ENCODE measurements at places on chromosomes 7 and 10.

DNA sequence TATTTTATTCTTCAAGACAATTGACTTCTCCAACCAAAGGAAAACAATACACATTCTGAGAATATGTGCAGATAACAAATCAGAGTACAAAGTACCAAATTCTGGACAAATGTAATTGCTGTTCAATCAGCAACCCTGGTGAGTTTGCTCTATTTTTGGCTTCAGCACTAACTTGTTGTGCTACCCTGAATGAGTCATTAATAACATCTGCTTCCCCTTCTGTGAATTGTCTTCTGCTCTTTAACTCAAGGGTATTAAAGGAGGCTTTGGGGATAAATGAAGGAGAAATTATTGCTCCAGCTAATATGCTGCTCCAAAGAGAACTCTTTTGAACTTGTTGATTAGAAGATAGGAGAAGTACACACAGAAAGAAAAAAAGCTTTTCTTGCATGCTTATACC lies 459.3 kb downstream of the HTR7 start:
- no peak for DNase-seq

DNA sequence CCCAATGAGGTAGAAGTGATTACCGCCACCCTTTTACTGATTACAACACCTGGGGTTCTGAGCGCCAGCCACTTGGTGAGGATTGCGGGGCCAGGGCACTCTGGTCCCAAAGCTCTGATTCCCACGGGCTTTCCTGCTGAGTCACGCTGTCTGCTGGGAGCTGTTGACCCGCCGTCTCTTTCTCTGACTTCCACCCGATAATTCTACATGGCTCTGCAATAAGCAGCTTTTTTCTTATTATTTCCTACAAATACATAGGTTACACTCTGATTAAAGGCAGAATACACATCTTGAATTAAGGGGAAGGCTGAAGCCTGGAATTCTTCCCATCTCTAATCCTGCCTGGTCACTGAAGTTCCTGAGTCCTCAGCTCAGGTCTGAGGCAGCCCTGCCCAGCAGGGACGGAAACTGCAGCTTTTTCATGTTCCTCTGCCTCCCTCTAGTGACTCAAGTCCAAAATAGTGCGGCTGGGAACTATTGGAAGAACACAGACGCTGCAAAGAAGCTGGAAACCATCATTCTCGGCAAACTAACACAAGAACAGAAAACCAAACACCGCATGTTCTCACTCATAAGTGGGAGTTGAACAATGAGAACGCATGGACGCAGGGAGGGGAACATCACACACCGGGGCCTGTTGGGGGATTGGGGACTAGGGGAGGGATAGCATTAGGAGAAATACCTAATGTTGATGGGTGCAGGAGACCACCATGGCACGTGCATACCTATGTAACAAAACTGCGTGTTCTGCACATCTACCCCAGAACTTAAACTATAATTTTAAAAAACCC lies 178.3 kb downstream of the PRKCQ start:
- peak; percentile 89 for DNase-seq

DNA sequence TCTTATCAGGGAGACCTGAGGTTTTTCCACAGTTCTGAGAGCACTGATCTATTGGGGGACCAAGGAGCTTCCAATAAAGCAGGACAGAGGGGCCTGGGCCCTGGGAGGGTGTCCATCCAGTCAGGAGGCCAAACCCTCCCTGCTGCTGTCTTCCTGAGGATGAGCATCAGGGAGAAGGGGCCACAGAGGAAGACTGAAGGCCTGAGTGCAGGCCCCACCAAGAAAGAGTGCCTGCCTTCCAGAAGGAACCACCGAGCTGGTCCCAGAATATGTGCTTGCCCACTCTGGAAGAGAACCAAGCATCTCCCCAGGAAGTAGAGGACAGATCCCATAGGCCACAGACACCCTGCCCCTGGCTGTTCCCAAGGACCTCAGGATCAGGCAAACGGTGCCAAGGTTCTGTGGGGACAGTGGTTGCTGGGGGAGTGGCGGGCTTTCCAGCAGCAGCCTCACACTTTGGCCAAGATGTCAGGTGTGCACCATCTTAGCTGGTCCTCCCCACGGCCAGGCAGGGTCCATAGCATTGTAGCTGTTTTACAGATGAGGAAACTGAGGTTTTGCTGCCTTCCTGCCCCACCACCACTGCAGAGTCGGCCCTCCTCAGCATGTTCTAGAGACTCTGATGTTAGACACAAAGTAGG lies 199.4 kb downstream of the GRID1 start:
- DNase-seq = no peak

- no peak for DNase-seq
These were observed 625.3 kb downstream of the CNTNAP2 start for GRCh38 chr7:146741911-146742310.

DNA sequence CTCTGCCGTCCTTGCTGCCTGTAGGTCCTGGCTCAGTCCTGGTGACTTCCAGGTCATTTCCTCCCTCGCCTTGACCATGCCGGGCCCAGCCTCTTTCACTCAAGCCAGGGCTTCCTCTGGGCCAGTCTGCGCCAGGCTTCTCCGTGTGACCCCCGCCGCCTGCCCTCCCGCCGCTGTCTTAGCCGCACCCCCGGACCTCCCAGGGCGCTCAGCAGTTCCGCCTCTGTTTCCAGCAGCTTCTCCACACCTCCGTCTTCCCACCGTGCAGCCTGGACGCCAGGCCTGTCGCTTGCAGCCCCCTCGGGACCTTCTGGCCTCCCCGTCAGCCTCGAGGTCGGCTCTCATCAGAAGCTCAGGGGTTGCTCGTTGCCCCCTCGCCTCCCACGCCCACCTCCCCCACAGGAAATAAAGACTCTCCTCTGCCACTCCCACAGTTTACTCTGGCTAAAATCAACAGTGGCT lies 123.0 kb upstream of the FZD8 start:
- no peak for DNase-seq

DNA sequence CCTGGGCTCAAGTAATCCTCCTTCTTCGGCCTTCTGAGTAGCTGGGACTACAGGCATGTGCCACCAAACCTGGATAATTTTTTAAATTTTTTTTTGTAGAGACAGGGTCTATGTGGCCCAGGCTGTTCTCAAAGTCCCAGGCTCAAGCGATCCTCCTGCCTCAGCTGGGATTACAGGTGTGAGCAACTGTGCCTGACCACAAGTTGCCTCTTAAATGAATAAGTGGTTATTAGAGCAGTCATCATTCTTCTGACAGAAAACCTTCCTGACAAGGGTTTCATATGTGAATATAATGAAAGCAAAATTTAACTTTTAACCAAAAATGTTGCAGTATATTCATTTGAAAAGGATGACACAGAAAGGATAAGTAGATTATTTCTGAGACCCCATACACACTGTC lies 532.5 kb downstream of the GRM8 start:
- no peak for DNase-seq

- DNase-seq = no peak
These were observed 2.6 kb upstream of the PRF1 start for GRCh38 chr10:70605161-70605560.

GRCh38 chr10:62844280-62845011 lies 28.3 kb upstream of the EGR2 start:
- no peak for DNase-seq

- no peak for DNase-seq
These were observed 78.7 kb upstream of the MKLN1 start for GRCh38 chr7:131249003-131249402.

GRCh38 chr10:62046522-62047227 lies 145.2 kb downstream of the ARID5B start:
- DNase-seq = no peak

Data from Karpas-422 (cell line).